Globus pallidus (tissue), 1 donor: ENCODE measurements at places on chromosomes 16 and 17.
A peak's percentile ranks its signal among the peaks of the same experiment; 100 is the strongest.

GRCh38 chr17:7496470-7497183 lies 12.5 kb downstream of the POLR2A start:
- no peak for DNase-seq

DNA sequence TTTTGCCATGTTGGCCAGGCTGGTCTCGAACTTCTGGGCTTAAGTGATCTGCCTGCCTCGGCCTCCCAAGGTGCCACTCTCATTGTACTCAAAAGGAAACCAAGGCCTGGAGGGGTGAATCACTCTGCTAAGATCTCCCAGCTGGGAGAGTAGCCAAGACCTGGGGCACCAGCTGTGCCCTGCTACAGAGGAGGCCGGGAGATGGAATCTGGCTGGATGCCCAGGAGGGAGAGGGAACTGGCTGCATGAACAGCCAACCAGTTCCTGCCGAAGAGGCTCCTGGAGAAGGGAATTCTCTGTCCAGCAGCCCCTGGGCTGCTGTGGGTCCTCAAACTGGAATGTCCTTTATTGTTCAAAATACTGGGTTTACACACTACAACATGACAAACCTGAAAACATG lies 238.7 kb upstream of the CIBAR2 start:
- peak; percentile 95 for DNase-seq

- no peak for DNase-seq
These were observed 145.6 kb downstream of the TMEM132E start for GRCh38 chr17:34725008-34725407.

GRCh38 chr17:28720247-28720996 lies 637 bp downstream of the RPL23A start:
- no peak for DNase-seq

GRCh38 chr17:72299592-72299991 lies 178.8 kb downstream of the SOX9 start:
- DNase-seq: no peak

DNA sequence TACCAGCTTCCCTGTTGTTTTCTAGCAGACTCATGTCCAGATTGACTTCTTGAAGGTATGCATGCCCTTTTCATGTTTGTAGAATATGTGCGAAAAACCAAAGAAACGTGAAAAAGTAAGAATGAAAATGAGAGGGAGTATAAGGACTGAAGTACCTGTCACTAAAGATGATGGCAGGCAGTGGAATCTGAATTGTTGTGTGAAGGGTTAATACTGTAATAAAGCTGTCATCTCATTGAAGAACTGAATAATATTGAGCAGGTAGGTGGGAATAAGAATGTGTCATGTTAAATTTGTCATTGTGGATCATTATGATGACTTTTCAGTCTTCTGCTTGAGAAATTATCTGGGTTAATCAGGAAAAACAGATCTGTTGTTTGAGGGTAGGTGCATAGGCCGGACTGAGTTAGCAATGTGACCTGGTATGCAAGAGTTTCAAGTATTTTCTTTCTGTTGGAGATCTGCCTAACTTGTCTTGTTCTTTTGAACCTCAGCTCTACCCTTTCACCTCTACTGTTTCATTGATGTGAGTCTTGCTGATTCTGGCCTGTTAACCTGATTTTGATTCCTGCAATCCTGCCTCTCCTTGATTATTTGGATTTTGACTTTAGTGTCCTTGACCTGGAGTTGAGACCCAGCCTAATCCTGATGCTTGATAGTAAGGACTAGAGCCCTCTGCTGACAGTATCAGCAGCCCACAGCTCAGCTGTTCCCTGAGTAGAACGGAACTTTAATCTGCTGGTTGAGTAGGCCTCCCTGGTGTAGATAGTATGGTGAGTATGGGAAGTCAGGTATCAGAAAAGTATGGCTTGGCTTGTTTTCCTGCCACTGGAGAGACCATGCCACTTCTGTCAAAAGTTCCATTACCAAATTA lies 64.6 kb downstream of the MAP2K4 start:
- no peak for DNase-seq

- no peak for DNase-seq
These were observed 86.1 kb downstream of the KANSL1 start for GRCh38 chr17:46106966-46107644.

- DNase-seq: no peak
These were observed 81.6 kb upstream of the XYLT1 start for GRCh38 chr16:17552351-17552750.

DNA sequence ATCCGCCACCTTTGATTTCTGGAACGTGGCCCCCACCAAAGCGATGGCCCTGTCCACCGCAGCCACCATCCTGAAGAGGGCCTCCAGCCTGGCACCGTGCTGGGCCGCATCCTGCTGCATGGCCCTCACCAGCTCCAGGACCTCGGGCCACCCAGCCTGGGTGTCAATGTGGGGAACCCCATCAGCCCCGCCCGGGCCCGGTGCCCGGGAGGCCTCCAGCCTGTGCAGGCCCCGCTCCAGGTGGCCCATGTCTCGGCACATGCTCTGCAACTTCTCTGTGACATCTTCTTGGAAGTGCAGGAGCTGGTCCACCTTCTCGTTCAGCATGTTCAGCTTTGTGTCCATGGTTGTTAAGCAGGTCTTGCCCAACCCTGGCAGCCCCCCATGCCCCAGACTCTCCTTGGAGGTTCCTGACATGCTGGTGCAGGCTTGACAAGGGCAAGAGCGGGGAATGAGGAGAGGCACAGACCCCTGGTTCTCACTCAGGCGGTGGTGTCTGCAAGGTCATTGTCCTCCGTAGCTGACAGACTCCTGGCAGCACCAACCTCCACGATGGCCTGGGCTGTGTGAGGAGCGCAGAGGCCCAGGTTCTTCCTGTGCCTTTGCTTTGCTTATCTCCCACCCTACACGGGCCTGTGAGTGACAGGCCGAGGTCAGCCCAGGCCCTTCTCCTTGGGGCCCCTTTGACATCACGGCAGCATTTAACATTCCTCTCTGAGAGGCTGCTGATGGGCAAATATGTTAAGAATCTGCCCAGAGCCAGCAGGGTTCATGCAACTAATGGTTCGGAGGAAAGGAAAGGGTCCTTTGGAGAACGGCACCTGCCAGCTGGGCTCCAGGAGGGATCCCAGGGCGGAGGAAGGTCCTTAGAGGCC lies at the start of gene MYLK3:
TSS of gene MYLK3 (minus strand) at position 568 of the 875 bp plus-strand sequence. CDS start at position 417, 151 bp downstream.
- DNase-seq: no peak

GRCh38 chr17:30378241-30378824 lies 394 bp upstream of the CPD start:
- no peak for DNase-seq

GRCh38 chr17:19703106-19703827 lies 13.1 kb downstream of the SLC47A2 start:
- no peak for DNase-seq

- DNase-seq: no peak
These were observed 124.6 kb downstream of the IRX5 start for GRCh38 chr16:55055262-55055661.

DNA sequence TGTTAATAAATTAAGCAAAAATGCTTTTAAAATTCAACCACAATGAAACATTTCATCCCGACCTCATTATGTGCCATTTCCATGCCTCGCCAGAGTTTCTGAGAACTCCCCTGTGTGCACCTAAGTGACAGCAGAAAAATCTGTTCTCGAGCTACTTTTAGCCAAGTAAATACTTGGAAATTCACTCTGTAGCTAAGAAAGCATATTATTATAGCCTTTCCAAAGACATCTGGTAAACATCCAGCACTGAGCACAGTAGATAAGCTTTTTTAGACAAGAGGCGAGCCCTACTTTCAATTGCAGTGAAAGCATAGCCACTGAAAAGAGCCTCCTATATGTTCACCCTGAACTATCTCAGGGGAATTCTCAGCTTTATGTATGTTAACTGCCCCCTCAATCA lies 242.8 kb upstream of the PSMD7 start:
- peak; percentile 30 for DNase-seq

DNA sequence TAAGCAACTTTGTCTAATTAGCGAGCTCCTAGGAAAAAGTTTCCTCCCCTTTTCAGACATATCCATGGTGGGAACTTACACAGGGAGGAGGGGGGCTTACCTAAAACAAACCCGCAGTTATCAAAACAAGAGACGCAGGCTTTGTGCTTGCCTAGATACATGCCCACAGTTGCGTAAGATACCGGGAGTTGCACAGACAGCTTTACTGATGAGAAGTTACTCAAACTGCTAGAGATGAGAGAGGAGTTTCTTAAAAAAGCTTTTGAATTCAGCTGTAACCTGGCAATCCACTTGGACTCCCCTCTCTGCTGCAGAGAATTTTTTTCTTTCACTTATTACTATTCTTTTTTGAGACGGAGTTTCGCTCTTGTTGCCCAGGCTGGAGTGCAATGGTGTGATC lies 6.8 kb upstream of the ZP2 start:
- DNase-seq: no peak

GRCh38 chr16:73163238-73163815 lies 115.4 kb upstream of the ZFHX3 start:
- no peak for DNase-seq

- DNase-seq: peak; percentile 5
These were observed 269.5 kb upstream of the N4BP1 start for GRCh38 chr16:48879223-48880122.

DNA sequence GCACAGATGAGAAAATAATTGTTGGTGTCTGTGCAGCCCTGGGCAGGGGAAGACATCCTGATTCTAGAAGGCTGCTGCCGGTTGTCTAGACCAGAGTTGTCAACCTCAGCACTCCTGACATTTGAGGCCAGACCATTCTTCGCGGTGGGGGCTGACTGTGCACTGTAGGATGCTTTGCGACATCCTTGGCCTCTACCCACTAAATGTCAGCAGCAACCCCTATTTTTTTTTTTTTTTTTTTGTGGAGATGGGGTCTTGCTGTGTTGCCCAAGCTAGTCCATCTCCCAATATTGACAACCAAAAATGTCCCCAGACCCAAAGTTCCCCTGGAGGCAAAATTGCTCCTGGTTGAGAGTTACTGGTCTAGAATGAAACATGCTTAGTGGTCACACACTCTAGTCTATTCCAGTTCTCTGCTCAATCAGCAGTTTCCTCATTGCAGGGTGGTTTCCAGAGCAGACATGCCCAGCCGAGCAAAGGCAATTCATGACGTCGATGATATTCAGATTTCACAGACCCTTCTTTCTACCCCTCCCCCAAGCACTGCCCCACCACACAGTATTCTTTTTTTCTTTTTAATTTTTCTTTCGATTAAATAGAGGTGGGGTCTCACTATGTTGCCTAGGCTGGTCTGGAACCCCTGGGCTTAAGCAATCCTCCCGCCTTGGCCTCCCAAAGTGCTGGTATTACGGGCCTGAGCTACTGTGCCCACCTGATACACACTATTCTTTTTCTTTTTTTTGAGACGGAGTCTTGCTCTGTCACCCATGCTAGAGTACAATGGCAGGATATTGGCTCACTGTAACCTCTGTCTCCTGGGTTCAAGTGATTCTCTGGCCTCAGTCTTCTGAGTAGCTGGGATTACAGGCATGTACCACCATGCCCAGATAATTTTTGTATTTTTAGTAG lies 9.0 kb downstream of the C17orf99 start:
- no peak for DNase-seq

DNA sequence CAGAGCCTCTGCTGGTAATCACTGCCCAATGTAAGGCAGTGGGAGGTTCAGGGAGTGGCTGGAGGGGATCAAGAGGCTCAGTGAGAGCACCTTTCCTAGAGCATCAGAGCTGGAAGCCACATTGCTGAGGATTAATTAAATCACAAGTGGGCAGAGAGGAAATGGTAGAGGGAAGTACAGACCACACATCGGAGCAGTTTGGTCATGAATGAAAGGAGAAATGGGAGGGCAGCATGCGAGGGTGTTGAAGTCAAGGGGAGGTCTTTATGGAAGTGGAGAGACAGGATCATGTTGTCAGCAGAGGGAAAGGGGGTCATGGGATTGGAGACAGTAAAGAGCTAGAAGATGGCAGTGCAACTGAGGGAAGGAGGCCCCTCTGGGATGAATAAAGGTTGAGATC lies 2.3 kb downstream of the CCL17 start:
- no peak for DNase-seq

DNA sequence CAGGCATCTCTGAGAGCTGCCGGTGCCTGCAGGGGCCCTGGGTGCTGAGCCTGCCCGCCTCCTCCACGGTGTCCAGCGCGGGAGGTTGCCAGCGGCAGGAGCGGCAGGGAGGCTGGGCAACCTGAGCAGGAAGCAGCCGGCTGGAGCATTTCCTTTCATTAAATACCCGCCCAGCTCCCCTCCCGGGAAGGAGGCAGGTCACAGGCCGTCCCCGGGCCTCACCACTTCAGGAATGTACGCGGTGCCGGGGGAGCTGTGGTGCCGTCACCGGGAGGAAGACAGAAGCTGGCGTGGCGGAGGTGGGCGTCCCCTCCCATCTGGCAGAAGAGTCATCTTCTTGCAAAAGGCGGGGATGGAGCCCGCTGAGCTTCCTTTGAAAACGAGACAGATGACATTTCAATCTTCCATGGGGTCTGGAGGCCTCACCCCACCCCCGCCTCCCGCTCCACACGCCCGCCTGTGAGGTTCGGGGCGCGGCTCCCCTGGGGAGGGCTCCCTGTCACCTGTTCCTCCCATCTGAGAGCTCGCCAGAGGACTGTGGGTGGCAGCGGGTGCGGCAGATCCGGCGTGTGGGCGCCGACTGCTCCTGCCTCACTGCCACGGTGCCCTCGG lies 16.0 kb downstream of the SOX8 start:
- no peak for DNase-seq

- no peak for DNase-seq
These were observed 7.8 kb upstream of the SLC46A1 start for GRCh38 chr17:28413804-28414203.

- no peak for DNase-seq
These were observed 8.8 kb downstream of the PRSS22 start for GRCh38 chr16:2848933-2849725.

- DNase-seq: no peak
These were observed 176.6 kb upstream of the IRX6 start for GRCh38 chr16:55147396-55147795.

- peak; percentile 60 for DNase-seq
These were observed 21.5 kb downstream of the RPH3AL start for GRCh38 chr17:330993-331701.

GRCh38 chr17:17387017-17387497 lies 83.9 kb downstream of the NT5M start:
- no peak for DNase-seq

GRCh38 chr16:8958344-8959167 lies 5.2 kb downstream of the USP7 start:
- no peak for DNase-seq

- DNase-seq: peak; percentile 25
These were observed 17.5 kb upstream of the CCL22 start for GRCh38 chr16:57341062-57341440.
